ENCODE measurements at places on chromosomes 7 and 10.

DNA sequence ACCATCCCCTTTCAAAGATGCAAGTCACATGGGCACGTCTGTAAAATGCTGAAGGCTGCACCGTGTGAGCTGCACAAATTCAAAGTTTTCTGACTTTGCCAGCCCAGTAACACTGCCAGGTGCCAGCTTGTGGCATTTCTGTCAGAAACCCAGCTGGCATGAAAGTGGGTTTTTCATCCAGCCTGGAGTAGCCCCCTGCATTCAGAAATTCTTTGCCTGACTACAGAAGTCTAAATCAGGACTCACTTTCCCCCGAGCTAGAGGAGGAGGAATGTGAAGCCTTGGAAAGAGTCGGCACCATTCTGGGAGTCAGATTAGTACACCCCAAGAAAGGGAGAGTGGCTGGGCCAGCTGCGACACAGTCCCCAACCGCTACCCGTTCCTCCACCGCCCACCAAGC is 56.7 kb upstream of the EN2 start:
- DNase-seq: no peak

DNA sequence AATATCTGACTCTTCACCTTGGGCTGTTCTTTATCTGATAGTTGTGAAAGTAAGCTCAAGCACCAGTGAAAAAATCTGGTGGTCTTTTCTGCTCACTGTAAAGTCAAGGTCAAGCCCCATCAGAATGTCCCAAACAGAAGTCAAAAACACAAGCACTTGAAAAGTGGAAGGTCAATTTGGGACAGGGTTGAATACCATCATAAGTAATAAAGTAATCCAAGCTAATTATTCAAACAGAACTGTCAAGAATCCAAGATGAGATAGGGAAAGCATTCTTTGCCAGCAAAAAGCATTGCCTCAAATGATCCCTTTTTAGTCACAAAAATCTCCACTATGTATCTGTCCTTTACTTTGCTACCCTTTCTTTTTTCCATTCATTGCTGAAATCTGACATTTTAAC is 430.1 kb upstream of the NPVF start:
- DNase-seq: no peak

- DNase-seq: no peak
These were observed 317 bp downstream of the PDZD7 start for GRCh38 chr10:101030496-101031127.

DNA sequence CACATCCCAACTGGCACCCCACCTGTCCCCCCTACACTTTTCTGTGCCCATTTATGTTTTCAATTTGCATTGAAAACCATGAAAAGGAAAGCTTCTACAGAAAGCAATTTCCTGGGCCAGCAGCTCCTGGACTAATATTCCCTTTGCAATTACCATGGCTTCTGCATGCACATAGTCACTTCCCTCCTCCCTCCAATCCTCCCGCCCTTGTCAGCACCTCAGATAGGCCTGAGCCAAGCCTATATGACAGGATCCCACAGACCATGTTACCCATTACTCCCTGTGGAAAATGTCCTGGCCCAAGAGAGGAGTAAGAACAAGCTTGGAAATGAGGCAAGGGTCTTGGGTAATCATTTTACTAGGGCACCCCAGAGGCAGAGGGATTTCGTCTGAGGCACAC is 38.1 kb downstream of the FBXW4 start:
- DNase-seq: no peak

DNA sequence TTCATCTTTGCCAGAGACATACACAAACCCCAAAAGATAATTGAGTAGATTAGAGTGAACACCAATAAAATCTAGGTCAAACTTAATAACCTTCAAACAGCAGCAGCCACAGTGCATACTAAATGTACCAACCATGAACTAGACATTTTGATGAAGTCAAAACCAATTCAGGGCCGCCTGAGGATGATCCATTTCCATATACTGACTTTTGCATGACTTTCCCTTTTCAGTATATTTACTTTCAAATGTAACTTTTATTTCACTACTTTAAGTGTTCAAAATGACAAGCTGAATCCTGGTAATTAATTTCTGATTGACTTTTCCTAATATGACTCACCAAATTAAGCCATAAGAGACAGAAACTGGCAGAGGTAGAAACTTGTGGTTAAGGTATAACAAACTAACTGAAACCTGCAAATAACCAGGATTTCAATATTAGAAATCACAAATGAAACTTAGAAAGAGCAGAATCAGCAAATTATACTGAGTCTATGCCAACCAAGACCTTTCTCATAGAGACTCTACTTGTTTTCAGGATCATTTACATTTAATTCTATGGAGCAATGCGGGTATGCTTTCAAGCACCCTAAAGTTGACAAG is 171.9 kb upstream of the LRRN3 start:
- DNase-seq: no peak

DNA sequence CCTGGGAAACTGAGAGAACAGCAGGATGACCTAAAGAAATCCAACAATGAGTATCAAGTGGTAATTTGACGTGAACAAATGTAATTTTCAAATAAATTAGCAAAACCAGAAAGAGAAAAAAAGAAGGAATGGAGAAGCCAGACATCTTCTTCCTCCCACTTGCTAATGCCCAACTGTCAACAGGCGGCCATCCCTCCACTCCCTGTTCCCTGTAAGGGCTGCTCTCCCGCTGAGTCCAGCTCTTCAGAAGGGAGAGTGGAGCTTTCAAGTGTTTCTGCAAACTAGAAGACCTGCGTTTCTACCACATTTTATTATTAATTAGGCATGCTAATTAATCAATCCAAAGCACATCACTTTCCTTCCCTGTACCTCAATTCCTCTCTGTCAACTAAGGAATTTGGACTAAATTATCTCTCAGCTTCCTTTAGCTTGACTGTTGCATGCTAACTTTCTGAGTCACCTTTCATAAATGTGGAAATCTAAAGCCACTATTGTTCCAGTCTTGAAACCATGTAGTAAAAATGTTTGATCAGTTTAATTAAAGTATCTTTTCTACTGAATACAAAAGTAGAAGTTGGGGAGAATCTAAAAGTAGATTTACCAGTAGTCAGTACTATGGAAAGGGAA is 48.4 kb upstream of the CUL1 start:
- no peak for DNase-seq

DNA sequence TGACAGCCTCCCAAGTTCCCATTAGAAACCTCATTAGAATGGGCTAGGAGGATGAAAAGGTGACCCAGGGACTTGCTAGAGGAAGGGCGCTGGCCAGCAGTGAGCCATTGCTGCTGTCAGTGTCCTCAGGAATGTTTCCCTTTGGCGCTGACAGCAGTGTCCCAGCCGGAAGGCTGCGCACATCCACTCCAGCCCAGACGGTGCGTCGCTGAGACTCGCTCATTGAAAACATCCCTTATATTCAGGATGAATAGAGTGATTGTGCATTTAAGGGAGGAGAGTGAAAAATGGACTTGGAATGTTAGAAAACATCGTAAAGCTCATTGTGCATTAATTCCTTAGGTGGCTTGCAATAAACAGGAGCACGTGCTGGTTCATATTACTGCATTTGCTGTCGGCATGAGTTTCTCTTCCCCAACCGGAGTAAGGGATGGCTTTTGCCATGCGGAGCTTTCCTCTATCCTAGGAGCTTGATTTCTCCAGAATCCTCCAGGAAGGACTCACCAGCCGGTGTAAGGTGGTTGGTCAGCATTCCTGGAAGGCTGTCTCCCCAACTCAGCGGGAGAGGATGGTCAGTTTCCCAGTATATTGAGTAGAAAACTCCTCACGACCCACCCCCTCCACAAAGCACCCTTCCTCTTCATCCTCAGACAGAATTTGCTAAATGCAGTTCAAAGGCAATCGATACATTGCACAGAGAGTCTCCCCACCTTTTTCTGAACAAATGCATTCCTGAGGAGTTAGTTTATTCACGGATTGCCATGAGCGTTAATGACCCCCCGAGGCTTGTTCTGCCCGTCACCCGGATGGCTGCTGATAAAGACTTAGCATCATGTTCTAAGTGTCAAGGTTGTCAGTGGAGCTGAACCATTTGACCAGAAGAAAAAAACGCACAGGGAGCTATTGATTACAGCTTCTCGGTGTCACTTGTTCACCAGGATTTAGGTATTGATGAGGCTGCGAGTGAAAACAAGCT is 201.8 kb downstream of the EBF3 start:
- DNase-seq: no peak

All from iPS DF 6.9 (cell line).